ENCODE measurements at places on chromosomes 12 and 14. TPM values are rescaled to one million over a fixed set of nuclear protein-coding genes. Genes with fewer than 3 reads are reported as not detected.

Gene PRPH
- polyA plus RNA-seq: 2.3 TPM

Gene FLVCR2
- polyA plus RNA-seq: 17.9 TPM

Gene IGFBP6
- polyA plus RNA-seq: 72.9 TPM

Gene MDM1
- polyA plus RNA-seq: 11.2 TPM

Gene PAX9
- 0.12 TPM for polyA plus RNA-seq

Gene KRT5
- polyA plus RNA-seq: 12.8 TPM

Gene GMPR2
- polyA plus RNA-seq: 41.9 TPM

Gene DEPDC4
- polyA plus RNA-seq: 0.57 TPM

Gene IGF1
- polyA plus RNA-seq: 30.3 TPM

Gene CEBPE
- polyA plus RNA-seq: 0.16 TPM

Gene CAMKK2
- 21.6 TPM for polyA plus RNA-seq

Gene KRT81
- not detected for polyA plus RNA-seq

Gene EFS
- polyA plus RNA-seq: 46.9 TPM

Gene ADAM21
- polyA plus RNA-seq: 0.15 TPM

Gene IRAK3
- polyA plus RNA-seq: 4.5 TPM

Gene OR4E2
- polyA plus RNA-seq: not detected

Gene FAM181A
- polyA plus RNA-seq: 0.10 TPM

Gene CBLN3
- 2.0 TPM for polyA plus RNA-seq
